ENCODE measurements at places on chromosomes 7 and 10. TPM values are rescaled to one million over a fixed set of nuclear protein-coding genes. Genes with fewer than 3 reads are reported as not detected.

The LIPJ gene
- not detected for total RNA-seq

The SUN3 gene
- not detected for total RNA-seq

The STEAP1B gene
- not detected for total RNA-seq

The TMEM273 gene
- not detected for total RNA-seq

The TRIL gene
- not detected for total RNA-seq

The EBLN1 gene
- total RNA-seq = not detected

The NKX1-2 gene
- 0.07 TPM for total RNA-seq

The HABP2 gene
- 0.12 TPM for total RNA-seq

The SPDYE1 gene
- total RNA-seq = not detected

The KAZALD1 gene
- 2.3 TPM for total RNA-seq

The FBXL13 gene
- 0.83 TPM for total RNA-seq

The NPSR1 gene
- not detected for total RNA-seq

The SFRP4 gene
- 7.7 TPM for total RNA-seq

The ACTA2 gene
- total RNA-seq = 24.1 TPM

The GPR85 gene
- not detected for total RNA-seq

The IQCE gene
- total RNA-seq = 7.6 TPM

The ABCC2 gene
- 149 TPM for total RNA-seq

The SNCG gene
- 12.8 TPM for total RNA-seq

The MAGI2 gene
- total RNA-seq = 0.40 TPM
